ENCODE measurements at places on chromosomes 5 and 9. TPM values are rescaled to one million over a fixed set of nuclear protein-coding genes. Genes with fewer than 3 reads are reported as not detected.

GRCh38 chr9:101387871-101388506, 3.2 kb upstream of the BAAT start:
- peaks cover 26% of the 10 kb centered on the region for H3K36me3 ChIP-seq
- no peaks in the 10 kb centered on the region for H3K4me1 ChIP-seq
- no peak overlapping the region for H3K27ac ChIP-seq
- DNase-seq = peak; percentile 51

DNA sequence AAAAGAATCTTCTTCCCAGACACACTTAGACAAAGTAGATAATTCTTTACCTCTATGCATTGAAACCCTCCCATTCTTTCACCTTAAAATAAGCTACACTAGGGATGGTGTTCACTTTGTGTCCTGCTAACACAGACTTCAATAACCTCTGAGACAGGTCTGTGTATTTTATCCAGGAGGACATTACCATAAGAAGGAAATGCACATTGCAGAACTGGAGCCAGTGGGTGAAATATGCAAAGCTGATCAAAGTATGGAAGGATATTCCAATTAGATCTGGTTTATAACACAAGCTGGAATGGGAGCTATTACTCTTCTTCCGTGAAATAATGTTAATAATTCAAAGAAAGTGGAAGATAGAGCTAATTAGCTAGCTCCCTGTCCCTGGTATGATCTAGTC, 204.1 kb downstream of the BRINP1 start:
- H3K27me3 ChIP-seq = no peaks in the 10 kb centered on the region
- no peak overlapping the region for H3K4me3 ChIP-seq
- no peak overlapping the region for H3K27ac ChIP-seq
- no peaks in the 10 kb centered on the region for H3K4me1 ChIP-seq

DNA sequence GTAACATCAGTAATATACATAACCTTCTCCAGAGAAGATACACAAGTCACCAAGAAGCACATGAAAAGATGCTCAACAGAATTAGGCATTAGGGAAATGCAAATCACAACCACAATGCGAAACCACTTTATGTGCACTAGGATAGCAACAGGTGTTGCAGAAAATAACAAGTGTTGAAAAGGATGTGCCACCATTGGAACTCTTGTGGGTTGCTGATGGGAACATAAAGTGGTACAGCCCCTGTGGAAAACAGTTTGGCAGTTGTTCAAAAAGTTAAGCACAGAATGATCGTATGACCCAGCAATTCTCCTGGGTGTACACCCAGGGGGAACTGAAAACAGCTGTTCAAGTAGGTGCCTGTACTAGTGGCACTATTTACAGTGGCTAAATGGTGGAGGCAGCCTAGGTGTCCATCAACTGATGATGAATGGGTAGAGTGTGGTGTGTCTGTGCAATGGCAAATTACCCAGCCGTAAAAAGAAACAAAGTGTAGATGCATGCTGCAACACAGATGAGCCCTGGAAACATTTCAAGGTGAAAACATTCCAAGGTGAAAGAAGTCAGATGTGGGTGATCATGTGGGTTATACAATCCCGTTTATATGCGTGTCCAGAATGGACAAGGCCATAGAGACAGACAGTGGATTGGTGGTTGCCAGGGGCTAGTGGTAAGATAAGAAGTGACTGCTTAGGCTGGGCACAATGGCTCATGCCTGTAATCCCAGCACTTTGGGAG, 27.2 kb downstream of the CCDC69 start:
- no peaks in the 10 kb centered on the region for H3K27me3 ChIP-seq
- DNase-seq = no peak
- no peak overlapping the region for H3K27ac ChIP-seq
- H3K4me3 ChIP-seq = no peak overlapping the region
- H3K36me3 ChIP-seq = peaks cover 4% of the 10 kb centered on the region

DNA sequence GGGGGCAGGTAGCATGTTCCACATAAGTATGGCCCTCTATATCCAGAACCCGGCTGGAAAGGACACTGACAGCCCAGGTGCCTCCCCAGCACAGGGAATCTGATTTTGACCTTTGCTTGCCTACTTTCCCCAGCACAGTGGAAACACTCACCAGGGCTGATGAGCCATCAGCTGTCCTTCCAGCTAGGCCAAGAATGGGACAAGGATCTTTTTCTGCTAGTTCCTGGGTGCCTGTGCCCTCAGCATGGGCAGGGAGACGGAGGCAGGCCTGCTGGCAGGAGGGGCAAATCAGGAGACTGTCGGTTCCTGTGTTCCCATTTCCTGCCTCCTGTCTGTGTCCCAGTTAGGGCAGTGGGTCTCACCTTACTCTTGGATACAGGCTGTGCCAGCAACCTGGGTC, 1.1 kb downstream of the CYFIP2 start:
- no peak overlapping the region for H3K27ac ChIP-seq
- peak; percentile 32 for DNase-seq
- H3K27me3 ChIP-seq = peaks cover 3% of the 10 kb centered on the region
- H3K36me3 ChIP-seq = no peaks in the 10 kb centered on the region
- H3K4me3 ChIP-seq = peak overlapping the region; percentile 79

Gene PCDHGC3
- 0.35 TPM for total RNA-seq

Gene PTGS1
- 0.44 TPM for total RNA-seq

- peaks cover 4% of the 10 kb centered on the region for H3K27me3 ChIP-seq
- H3K4me3 ChIP-seq = no peak overlapping the region
- no peak overlapping the region for H3K27ac ChIP-seq
- peak; percentile 24 for DNase-seq
- H3K4me1 ChIP-seq = no peaks in the 10 kb centered on the region
These were observed 131.1 kb downstream of the RMI1 start for GRCh38 chr9:84111726-84112125.

DNA sequence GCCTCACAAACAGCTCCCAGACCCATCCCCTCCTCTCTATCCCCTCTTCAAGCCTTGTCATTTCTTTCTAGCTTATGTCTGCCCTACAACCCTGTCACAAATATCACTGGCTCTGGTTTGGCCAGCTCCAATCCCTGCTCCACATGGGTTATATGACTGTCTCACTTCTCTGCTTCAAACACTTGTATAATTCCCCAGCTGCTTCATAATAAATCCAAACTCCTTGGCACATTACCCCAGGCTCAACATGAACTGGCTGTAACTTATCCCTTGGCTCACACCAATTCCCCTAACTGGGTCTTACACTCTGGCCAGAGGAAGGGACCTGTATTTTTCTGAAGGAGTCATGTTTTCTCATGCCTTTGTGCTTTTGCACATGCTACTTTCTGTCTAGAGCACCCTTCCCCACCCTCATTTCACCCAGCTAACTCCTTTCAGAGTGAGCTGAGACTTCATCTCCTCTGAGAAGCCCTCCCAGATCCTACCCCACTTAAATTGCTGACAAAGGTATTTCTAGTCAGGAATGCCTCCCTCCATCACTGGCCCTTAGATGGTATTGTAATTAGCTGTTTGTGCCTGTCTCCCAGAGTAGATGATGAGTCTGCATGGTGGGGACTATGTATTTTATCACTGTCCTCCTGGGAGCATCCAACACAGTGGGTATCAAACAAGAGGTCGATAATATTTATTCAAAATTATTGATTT, 5.3 kb downstream of the PRXL2C start:
- peaks cover 5% of the 10 kb centered on the region for H3K4me1 ChIP-seq
- DNase-seq = no peak
- H3K4me3 ChIP-seq = no peak overlapping the region
- no peaks in the 10 kb centered on the region for H3K27me3 ChIP-seq
- H3K27ac ChIP-seq = no peak overlapping the region

DNA sequence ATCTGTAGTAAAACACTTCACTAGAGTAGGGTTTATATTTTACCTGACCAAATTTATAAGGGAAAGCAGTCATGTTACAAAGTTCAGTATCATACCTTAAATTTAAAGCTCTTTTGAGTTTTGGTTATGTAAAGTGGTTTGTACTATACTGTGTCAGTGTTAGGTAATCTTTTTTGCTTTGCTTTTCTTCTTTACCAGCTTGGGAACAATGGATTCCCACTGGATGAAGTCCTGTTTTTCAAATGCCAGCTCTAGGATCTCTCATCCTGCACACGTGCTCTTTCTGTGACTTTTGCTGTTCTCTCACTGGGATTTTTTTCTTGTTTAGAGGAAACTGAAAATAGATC, 15.9 kb downstream of the CYSTM1 start:
- H3K4me1 ChIP-seq = no peaks in the 10 kb centered on the region
- H3K27me3 ChIP-seq = no peaks in the 10 kb centered on the region
- H3K36me3 ChIP-seq = no peaks in the 10 kb centered on the region
- H3K27ac ChIP-seq = no peak overlapping the region

Gene CYLC2
- not detected for total RNA-seq

Measured in PC-3 (cell line).